ENCODE measurements at places on chromosomes 12 and 14. TPM values are rescaled to one million over a fixed set of nuclear protein-coding genes. Genes with fewer than 3 reads are reported as not detected.

- ATAC-seq = no peak
These were observed 453.8 kb upstream of the TMEM132C start for GRCh38 chr12:127813147-127813546.

- ATAC-seq = no peak
These were observed 209.4 kb upstream of the PRICKLE1 start for GRCh38 chr12:42798811-42799438.

Gene PAPLN
- total RNA-seq = 0.19 TPM

- ATAC-seq = no peak
These were observed 518.7 kb upstream of the MGAT4C start for GRCh38 chr12:86774841-86775388.

DNA sequence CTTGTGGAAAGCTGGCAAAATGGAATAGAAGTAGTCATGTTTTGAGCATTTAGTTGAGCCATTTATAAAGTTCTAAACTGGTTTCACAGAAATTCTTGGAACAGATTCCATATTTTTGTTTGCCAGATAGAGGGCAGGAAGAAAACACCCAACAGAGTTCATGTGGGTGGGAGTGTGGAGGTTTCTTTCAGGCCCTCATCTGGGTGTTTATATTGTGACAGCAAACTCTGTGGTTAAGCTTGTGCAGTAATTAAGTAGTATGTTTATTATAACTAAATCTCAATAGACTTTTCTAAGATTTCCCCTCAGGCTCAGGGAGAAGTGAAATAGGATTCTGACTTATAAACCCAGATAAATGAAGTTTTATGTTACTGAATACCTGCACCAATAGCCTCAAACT, 57.4 kb downstream of the SPPL3 start:
- no peak for ATAC-seq

Gene SLC6A15
- 0.69 TPM for total RNA-seq

- ATAC-seq = no peak
These were observed 11.1 kb downstream of the CCDC62 start for GRCh38 chr12:122785503-122785902.

DNA sequence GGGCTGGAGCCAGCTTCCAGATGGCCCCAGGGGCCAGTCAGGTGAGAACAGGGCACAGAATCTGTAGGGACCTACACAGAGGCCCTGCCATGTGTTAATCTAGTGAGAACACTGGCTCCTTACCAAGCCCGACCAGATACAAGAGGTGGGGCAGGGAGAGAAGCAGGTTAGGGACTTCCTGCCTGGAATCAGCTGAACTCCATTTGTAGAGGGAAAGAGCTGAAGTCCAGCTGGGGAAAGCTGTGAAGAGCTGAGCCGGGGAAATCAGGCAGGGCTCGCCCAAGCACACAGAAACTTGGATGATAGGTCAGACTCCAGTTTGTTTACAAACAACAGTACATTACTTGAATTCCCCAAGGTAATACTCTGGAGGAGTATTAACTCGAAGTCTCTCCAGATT, 46.7 kb downstream of the PTGER2 start:
- no peak for ATAC-seq

Gene ASPG
- total RNA-seq = not detected

Gene COX8C
- total RNA-seq = not detected

Gene GARIN6
- not detected for total RNA-seq

- no peak for ATAC-seq
These were observed 91.0 kb downstream of the LRRC74A start for GRCh38 chr14:76917158-76917596.

- ATAC-seq = no peak
These were observed 290.9 kb downstream of the PPFIA2 start for GRCh38 chr12:81468206-81468605.

DNA sequence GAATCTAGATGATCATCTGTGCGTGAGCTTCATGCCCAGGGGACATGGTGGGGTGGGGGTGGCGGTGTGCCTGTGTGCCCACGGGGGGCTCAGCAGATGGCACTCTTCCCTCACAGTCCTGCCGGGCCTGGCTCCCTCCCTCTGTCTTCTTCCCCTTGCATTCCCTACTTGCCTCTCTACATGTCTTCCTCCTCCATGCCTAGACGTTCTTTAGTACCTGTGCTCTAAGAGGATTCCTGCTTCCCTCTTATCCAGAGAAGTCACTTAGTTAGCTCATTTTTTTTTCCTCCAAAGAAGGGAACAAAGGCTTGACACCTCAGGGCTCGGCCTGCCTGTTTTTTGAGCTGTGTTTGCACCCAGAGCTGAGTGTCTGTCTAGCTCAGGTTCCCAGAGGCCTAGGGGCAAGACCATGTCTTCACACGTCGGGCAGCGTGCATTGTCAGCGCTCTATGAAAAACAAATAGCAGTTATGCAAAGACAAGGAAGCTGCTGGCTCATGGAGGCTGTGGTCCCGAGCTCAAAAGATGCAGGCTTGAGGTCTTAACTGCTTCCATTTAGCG, 48.8 kb downstream of the NINJ2 start:
- no peak for ATAC-seq

Gene B4GALNT1
- total RNA-seq = 3.7 TPM

Gene SPX
- total RNA-seq = 1.3 TPM

Gene ENDOU
- total RNA-seq = not detected

DNA sequence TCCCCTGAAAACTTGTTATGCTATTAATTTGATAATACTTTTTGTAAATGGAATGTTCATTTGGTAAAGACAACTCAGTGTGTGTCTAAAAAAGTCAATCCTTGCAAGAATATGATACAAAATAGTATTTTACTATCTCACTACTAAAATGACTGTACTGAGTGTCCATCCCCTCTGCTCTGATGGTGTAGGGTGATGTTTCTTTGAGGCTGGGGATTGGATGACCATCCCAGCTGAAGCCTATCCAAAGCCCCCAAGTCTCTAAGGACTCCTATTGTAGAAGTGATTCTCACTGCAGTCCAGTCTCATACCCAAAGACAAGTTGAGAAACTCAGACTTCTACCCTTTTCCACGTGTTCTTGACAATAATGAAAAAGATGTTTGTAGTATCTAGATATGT, 1128.4 kb downstream of the BCL11B start:
- ATAC-seq = no peak

DNA sequence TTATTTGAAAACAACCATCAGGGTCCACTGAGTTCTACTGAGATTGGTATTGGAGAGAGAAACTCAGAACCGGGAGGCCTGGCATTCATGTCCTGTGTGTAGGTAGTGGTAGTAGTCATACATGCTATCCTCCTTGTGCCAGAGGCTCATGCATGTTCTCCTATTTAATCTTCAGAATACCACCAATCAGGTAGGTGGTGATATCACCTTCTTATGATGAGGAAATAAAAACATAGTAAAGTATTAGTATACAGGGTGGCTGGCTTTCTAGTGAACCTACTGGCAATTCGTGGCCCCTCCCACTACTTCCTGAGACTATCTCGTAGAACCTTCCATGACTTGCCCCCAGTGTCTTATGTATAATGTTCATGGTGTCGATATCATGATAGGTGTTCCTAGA, 40.5 kb upstream of the EID3 start:
- ATAC-seq = no peak

All from activated T-helper 17 cell treated with anti-CD3 and anti-CD28 coated beads, Interleukin-2, amount 50 U/mL, for 72 hours (primary cell).